ENCODE measurements at places on chromosomes 12 and 14.

- no peak for DNase-seq
Observed at GRCh38 chr14:57512220-57512619, 18.6 kb upstream of the CCDC198 start.

- DNase-seq: no peak
Observed at GRCh38 chr12:47403681-47404080, 302.1 kb downstream of the RPAP3 start.

- no peak for DNase-seq
Observed at GRCh38 chr14:49999146-49999761, 106.4 kb downstream of the ARF6 start.

DNA sequence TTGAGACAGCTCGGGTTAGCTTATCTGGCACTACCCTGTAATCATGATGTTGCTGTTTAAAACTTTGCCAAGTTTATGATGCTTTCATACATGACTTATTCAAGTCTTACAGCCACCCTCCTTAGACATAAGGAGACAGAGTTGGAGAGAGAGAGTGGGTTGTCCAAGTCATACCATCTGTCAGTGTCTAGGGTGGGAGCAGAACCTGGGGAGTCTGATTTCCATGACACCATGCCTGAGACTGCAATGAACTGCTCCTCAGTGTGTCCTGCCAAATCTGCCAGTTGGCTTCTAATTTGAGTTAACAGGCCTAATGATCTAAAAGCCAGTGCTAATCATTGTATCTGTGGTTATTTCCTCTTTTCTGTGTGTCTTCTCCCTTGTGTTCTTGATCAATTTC is 43.7 kb upstream of the PHC1 start:
- no peak for DNase-seq

DNA sequence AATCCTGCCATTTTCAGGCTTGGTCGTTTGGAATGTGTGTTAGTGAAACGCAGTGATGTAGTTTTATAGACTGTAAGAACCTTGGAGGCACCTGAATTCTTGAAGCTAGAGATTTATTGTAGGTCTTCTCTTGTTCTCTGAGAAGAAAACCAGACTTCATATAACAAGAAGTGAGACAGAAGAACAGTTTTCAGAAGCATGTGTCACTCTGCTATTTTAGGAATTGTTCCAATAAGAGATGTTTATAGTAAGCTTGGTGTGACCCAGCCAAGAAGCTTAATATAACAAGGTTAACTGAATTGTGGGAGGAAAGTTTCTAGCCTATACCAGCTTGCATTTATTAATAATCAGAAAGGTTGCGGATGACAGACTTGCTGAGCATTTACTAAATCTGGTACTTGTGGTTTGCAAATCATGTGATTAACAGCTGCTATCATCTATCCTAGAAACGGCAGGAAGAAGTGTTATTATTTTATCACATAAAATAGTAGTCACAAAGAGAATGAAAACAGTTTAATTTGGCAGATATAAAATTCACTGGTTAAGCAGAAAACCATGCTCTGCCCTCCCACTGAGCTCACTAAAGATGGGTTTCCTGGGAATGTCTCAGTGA is 49.2 kb upstream of the BCAT1 start:
- no peak for DNase-seq

DNA sequence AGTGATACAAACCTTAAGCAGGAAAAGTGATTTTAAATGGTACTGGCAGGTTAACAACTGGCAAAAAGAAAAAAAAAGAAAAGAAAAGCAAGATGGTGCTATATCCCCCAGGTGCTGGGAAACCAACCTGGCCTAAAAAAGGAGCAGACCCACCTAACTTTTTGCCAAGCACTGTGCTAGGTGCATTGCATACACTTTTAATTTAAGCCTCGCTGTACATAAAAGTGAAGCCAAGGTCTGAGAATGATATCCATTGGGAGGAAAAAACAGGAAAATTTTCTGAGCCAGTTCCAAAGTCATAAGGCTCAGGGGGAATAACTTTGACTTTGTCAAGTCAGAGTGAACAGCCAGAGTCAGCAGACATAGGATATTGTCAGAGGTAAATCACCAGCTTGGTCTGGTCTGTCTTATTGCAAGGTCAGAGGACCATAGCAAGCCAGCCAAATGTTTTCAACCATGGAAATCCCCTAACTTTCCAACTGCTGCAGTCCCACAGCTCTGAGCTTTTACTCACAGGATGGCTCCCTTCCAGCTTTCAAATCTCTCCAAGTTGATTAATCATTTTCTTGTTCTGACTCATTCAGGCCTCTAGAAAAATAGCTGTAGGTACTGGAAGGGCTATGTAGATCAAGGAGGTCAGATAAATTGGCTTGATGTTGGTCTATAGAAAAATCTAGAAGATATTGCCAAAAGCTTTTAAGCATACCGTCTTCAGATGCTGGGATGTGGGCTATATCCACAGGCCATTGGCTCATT is 412.9 kb downstream of the RAD51B start:
- DNase-seq: no peak

- DNase-seq: no peak
Observed at GRCh38 chr12:113226696-113227568, 5.7 kb downstream of the TPCN1 start.

DNA sequence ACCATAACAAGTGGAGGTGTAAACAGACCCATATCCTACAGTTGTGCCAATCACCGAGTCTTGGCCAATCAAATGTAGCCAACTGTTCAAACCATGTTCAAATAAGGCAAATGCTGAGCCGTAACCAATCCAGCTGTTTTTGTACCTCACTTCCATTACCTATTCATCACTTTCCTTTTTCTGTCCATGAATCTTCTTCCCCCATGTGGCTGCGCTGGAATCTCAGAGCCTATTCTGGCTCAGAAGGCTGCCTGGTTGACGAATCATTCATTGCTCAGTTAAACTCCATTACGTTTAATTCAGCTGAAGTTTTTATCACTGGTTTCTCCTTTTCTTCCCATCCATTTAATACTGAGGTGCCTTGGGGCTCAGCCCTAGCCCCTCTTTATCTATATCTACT is 71.1 kb downstream of the TBC1D30 start:
- no peak for DNase-seq

GRCh38 chr12:109744986-109745942 is 31.6 kb downstream of the FAM222A start:
- no peak for DNase-seq

- DNase-seq: no peak
Observed at GRCh38 chr12:74259199-74259598, 278.4 kb upstream of the ATXN7L3B start.

- no peak for DNase-seq
Observed at GRCh38 chr14:63686926-63687325, 40.9 kb downstream of the SGPP1 start.

- no peak for DNase-seq
Observed at GRCh38 chr12:65879878-65880277, 55.6 kb downstream of the HMGA2 start.

DNA sequence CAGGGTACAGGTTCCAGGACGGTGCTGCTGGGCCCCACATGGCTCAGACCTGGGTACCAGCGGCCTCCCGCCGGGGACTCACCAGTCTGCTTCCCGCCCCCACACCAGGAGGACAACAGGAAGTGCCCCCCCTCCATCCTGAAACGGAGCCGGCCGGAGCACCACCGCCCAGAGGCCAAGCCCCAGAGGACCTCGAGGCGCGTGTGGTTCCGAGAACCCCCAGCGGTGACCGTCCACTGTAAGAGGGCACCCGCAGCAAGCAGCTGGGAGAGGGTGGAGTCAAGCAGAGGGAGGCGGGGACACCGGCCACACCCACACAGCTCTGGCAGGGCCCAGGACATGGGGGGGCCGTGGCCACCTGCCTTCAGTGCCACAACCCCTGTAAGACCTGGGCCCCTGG is 8.1 kb downstream of the C14orf180 start:
- no peak for DNase-seq

GRCh38 chr14:72524295-72524629 is 369.6 kb downstream of the DPF3 start:
- DNase-seq: no peak

GRCh38 chr12:129863938-129864337 is 39.9 kb downstream of the TMEM132D start:
- no peak for DNase-seq

- no peak for DNase-seq
Observed at GRCh38 chr12:89179983-89180382, 172.3 kb downstream of the DUSP6 start.

DNA sequence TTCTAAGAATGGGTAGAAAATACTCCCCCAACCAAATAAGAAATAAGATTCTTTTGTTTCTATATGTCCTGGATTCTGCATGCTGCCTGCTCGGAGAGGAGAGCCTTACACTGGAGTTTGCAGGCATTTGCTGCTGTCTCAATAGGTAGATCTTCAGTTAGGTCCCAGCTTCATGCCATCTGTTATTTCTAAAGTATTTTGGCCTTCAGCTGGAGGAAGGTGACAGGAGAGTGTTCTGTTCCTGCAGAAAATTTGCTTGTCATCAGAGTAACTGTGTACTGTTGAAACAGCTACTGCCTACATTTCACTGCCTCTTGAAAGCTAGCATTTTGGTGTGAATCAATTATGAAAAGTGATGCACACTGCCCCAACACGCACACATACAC is 966.9 kb downstream of the NRXN3 start:
- no peak for DNase-seq

DNA sequence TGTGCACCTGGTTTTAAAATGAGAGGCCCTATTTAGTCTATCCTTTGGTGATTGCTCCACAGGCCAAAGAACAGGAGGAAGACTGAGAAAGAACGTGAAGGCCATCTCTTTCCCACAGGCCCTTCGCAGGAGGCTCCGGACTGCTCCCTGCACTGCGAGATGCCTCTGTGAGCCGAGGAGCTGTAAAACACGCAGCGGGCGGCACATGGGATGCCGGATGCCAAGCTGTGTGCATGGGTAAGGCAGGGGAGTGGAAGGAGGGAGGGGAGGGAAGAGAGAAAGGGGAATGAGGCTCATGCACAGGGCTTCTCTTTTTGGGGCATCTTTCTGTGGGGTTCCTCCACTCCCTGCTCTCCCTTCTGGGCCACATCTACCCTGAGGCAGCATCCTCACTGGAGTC is 61.6 kb downstream of the SPTB start:
- DNase-seq: no peak

GRCh38 chr14:89504602-89505313 is 87.7 kb upstream of the FOXN3 start:
- DNase-seq: no peak

- no peak for DNase-seq
Observed at GRCh38 chr14:31559939-31560338, 1.3 kb upstream of the NUBPL start.

DNA sequence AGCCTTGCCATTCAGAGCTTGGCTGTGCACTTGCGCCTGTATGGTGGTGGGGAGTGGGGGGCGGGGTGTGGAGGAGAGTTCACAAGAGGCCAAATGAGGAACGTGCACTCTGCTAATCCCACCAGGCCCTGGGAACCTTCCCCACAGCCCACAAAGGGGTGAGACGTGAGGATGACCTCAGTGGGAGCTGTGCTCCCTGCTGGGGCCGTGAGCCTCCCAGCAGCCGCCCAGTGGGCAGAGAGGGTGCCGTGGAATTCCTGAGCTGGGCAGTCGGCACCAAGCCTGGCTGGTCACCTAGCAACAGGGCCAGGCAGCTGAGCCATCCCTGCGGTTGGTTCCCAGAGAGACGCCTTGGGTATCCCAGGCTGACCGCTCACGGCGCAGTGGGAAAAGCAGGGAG is 53.7 kb downstream of the CCNK start:
- DNase-seq: peak; percentile 40

- no peak for DNase-seq
Observed at GRCh38 chr12:52992699-52993557, 13.3 kb upstream of the EIF4B start.

DNA sequence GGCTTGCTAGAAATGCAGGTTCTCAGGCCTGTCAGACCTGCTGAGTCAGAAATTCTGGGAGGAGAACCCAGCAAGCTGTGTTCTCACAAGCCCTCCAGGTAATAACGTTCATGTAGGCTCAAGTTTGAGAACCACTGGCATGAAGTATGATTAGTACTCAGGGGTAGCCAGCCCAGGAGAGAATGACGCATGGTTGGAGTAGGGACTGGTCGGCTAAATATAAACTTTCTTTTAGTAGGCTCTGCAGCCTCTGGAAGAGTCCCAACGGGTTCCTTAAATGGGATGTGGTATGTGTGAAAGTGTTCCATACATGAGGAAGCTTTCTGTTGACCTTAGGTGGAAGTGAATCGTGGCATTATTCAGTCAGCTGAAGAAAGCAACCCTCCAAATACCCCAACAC is 209.3 kb downstream of the SLC41A2 start:
- DNase-seq: no peak

GRCh38 chr14:76376409-76376877 is 506 bp downstream of the ESRRB start:
- no peak for DNase-seq

GRCh38 chr12:71128191-71128788 is 29.5 kb downstream of the TSPAN8 start:
- DNase-seq: no peak

GRCh38 chr14:32339188-32339587 is 10.1 kb downstream of the AKAP6 start:
- DNase-seq: no peak

GRCh38 chr12:131810726-131811125 is 17.5 kb upstream of the MMP17 start:
- no peak for DNase-seq

DNA sequence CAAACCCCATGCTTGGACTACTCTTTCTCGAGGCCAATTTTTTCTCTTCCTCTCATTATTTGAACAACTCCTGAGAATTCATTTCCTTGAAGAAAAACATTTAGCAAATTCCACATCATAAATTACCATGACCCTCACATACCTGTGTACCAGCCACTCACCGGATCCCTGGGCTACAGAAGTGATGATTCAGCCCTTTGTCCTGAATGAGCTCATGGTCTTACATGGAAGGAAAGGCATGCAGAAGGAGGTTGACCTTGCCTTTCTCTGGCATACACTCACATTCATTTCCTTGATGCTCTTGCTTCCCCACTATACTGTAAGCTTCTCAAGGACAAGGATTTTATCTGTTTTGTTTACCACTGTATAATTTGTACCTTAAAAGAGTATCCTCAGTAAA is 191.5 kb downstream of the SLC5A8 start:
- DNase-seq: no peak

DNA sequence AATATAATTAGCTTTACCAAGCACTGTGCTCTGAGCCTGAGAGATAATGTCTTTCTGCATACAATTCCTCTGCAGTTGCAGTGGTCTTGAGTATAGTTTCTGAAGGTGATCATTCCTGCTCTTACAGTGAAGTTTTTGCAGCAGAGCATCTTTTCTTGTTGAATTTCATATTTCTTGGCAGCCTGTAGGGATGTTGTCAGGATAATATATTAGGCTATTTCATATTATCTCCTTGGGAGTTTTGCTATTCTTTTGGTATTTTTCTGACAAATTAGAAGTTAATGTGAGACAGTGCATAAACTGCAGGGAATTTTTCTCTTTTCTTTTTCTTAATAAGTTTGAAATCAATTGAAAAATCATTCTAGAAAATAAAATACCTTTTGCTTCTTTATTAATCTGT is 1502.6 kb upstream of the FLRT2 start:
- no peak for DNase-seq

- DNase-seq: no peak
Observed at GRCh38 chr14:102610968-102611811, 18.7 kb downstream of the RCOR1 start.

- no peak for DNase-seq
Observed at GRCh38 chr14:77197988-77198387, 16.4 kb downstream of the TMEM63C start.
